Memory B cell (primary cell): ENCODE measurements at places on chromosomes 2 and 18.

- no peak for DNase-seq
Observed at GRCh38 chr2:64277101-64277849, 133.1 kb upstream of the PELI1 start.

- no peak for DNase-seq
Observed at GRCh38 chr18:69838620-69839411, 108.9 kb downstream of the CD226 start.

DNA sequence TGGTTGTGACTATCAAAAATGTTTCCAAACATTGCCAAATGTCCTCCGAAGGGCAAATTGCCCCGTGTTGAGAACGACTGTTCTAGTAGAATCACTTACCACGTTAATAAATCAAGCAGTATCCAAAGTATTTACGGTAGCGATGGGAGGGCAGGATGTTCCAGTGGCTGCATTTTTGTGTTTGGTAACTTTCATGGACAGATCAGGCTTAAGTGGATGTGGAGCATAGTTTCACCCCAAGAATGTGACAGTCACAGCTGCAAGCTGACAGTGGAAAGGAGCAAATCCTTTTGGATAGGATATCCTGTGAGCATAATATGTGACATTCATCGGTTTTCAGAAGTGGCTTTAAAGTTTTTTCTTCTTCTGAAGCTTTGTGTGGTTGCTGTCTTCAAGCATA, 46.3 kb upstream of the DARS1 start:
- DNase-seq, result no peak

DNA sequence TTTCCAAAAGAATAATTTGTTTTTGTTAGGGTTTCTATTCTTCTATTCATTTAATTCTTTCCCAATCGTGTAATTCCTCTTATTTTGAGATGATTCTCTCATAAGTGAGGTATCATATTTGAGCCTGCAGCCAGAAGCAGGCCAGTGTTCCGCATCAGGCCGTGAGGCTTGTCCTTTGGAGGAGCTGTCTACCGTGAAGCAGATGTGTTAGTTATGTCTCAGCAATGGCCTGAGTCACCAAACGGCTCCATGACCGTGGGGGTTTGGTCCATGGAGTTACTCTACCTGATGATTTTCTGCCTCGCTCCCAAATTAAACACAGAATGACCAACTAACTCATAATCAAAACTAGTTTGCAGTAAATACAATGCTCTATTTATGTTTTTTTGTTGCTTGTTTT, 64.2 kb upstream of the TMEM87B start:
- no peak for DNase-seq

- no peak for DNase-seq
Observed at GRCh38 chr2:7899241-7899640, 782.6 kb upstream of the ID2 start.

- no peak for DNase-seq
Observed at GRCh38 chr18:55605733-55606338, 17.8 kb upstream of the TCF4 start.

DNA sequence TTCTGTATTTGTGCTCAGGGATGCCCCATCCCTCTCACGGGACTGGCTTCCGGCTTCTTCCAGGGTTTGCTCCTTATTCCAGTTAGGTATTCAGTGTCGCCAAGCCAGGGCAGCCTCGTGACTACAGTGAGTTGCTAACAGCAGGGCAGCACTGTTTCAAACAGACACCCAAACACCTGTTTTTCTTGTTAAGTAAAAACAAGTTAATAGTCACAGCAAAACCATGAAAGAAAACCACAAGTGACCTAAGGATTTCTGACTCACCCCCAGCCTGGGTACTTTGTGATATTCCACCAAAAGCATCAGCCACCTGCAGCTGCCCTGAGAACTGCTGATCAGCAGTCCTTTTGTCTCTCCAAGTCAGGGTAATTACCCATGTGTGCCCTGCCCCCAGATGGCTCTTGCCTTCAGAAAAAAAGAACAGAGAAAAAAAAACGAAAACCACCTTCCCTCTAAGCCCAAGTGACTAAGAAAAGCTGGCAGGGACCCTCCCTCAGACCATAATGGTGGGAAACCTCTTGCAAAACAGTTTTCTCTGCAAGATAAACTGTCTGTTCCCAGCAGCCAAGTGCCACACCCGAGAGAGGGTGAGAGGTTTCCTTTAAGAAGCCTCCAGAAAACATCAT, 178.2 kb downstream of the ANAPC1 start:
- DNase-seq, result no peak

DNA sequence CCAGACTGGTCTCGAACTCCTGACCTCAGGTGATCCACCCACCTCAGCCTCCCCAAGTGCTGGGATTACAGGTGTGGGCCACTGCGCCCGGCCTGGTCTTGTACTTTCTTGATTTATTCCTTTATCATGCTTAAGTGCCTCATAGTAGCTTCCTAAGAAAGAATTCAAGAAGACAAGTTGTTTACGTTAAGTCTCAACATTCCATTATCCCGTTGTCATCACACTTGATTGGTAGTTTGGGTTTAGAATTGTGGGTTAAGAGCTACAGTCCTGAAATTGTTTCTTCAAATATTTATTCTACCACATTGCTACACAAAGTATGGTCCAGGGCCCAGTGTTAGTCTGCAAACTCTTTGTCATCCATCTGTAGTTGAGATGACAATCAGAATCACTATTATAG, 194.0 kb downstream of the VWC2L start:
- no peak for DNase-seq

DNA sequence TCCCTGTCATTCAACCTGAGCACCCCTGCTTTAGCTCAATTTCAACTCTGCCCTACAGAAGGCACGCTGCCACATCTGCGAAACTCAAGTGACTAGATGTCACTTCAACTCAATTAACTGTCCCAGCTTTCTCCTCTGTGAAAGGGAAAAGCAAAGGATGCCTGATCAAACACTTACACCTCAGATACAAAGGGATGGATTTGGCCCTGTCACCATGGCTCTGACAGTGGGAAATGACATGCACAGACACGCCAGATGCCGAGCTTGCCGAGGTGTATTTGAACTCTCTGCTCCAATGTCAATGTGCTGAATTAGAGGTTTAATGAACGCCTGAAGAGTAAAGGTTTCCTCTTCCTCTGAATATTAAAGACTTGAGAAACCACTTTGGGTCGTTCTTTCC, 481.1 kb downstream of the CBLN2 start:
- DNase-seq, result no peak

DNA sequence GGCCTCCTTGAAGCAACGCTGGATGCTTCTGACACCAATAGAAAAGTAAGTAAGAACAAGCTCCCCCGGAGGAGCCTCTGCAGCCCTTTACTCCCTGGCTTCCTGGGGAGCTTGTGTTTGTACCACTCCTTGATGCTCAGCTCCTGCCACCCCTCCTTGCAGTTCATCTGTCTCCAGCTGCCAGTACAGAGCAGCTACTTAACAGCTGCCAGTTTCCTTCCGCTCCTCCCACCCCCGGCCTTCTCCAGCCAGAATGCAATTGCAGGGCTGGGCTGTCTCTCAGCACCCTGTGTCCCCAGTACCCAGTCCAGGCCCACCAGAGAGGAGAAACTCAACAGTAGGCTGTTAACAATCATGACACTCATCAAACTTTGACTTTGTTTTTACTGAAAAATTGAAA, 109.4 kb downstream of the AOX1 start:
- DNase-seq, result no peak

DNA sequence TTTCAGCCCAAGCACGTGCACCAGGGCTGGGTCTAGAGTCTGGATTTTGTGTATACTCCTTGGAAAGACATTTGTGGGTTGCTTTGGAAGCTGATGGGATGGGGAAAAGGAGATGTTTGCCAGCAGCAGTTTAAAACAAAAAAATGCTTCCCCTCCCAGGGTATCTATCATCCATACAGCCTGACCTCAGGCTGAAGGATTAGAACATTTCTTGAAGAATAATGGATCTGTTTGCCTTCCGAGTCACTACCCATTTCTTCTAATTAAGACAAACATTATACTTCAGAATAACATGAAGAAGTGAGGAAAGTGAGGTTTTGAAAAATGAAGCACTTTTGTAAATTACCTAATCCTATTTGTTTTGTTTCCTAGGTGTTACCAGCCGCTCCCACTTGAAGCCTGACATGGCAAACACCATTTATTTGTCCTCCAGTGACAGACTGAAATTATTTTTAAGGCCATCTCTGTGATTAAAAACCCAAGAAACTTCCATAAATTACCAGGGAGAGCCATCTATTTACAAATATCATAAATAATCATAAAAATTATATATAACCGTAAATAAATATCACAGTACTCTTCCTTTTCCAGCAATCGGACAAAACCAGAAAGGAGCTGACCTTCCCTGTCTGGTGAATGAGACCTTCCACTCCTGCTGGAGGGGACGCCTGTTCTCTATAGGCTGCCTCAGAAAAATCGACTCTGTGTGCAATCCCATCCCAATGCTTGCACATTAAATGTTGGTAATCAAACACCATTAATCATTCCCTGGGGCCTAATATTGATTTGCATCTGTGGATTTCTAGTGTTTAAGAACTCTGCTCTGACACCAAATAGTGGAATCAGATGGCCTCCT, 106.8 kb downstream of the C1D start:
- no peak for DNase-seq

DNA sequence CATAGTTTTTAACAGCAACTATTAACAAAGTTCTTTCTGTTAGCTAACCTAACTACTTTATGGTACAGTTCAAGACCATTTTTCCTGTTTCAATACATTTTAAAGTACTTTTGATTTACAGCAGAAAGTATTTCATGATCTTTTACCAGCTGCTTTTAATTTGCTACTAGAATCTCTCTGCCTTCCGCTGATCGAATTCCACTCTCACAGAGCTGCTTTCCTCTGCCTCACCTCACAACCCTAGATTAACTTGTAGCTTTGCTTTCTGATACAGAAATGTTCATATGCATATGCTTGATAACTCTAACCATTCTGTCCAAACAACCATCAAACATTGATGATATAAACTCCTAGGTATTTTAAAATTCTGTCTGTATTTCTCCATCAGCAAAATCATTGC, 463.2 kb upstream of the ZEB2 start:
- no peak for DNase-seq

- DNase-seq, result no peak
Observed at GRCh38 chr2:202883987-202884675, 12.6 kb upstream of the ICA1L start.

DNA sequence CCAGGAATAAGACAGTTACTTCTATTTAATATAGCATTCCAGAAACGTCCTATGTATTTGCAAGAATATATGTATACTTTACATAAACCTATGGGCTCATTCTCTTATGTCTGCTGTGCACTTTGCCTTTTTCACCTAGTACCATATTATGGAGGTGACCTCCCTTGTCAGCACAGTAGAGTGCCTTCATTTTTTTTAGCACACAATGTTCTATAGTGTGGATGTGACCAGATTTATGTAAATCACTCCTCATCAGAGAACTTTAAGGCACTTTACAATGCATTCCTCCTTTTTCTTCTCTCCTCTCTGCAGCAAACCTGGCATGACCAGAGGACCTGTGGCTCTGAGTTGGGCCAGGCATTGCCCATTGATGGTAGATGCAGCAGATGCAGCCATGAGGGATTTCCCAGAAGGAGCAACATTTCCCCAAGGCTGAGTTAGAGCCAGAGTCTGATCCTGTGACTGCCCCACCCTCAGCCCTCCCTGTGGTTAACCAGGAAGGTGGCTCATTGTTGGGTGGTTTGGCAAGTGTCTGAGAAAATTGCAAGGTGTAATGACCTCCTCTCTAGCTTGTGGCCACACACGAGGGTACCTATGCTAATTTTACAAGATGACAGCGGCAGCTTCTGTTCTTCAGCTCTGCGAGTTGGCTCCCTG, 76.5 kb upstream of the DLX2 start:
- no peak for DNase-seq

- no peak for DNase-seq
Observed at GRCh38 chr2:212249451-212249850, 289.2 kb downstream of the ERBB4 start.

GRCh38 chr2:36301843-36302242, 53.7 kb upstream of the CRIM1 start:
- DNase-seq, result no peak
